Tibial nerve (tissue), 4 donors: ENCODE measurements at places on chromosomes 3 and 15. TPM values are rescaled to one million over a fixed set of nuclear protein-coding genes. Genes with fewer than 3 reads are reported as not detected.
A peak's percentile ranks its signal among the peaks of the same experiment; 100 is the strongest.

GRCh38 chr3:52986049-52986448 is 59.8 kb downstream of the SFMBT1 start:
- no peak for DNase-seq

The HTR3E gene
- total RNA-seq, result not detected

GRCh38 chr15:50873935-50874361 is 34.5 kb upstream of the AP4E1 start:
- no peak for DNase-seq

DNA sequence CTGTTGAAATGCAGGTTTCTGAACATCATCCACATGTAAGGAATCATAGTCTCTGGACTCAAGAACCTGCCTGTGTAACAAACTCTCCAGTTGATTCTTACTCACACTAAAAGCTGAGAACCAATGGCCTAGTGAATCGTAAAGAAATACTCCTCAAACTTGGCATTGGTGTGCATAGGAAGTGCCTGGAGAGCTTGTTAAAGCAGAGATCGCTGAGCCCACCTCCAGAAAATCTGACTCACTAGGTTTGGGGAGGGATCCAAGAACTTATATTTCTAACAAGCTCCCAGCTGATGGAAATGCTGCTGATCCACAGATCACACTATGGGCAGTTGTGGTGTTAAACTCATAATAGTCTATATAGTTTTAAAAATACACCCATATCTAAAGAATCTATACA is 55.8 kb upstream of the LMCD1 start:
- no peak for DNase-seq

The MEX3B gene
- total RNA-seq, result 0.30 TPM

DNA sequence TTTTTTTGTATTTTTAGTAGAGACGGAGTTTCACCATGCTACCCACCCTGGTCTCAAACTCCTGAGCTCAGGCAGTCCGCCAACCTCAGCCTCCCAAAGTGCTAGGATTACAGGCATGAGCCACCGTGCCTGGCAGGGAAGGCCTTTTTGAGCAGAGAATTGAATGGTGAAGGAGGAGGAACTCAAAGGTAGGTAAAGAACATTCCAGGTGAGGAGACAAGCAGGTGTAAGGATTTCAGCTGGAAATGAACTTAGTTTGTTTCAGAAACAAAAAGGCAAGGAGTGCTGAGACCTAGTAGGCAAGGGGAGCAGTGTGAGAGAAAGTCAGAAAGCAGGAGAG is 2.5 kb downstream of the TICRR start:
- DNase-seq, result no peak

- no peak for DNase-seq
Observed at GRCh38 chr3:12194669-12195161, 36.0 kb upstream of the TIMP4 start.

The HAUS2 gene
- total RNA-seq, result 26.2 TPM

The CPNE9 gene
- total RNA-seq, result not detected

DNA sequence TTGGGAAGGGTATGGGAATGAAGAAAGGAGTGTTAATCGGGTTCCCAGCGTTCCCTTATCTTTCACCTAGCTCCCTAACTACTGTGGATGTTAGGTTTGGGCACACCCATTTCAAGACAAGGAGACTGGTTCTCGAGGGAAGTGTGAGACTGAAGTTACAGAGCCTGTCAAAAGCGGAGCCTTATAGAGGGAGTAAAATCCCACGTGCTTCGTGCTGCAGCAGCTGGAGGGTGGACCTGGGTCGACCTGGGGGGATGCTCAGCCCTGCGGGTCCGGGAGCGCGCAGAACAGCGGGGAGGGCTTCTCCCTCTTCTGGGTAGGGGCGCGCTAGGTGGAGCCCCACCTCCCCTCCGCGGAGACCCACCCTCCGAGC is 314 bp upstream of the TMED3 start:
- DNase-seq, result no peak

GRCh38 chr3:50263478-50264382 is 5.2 kb upstream of the SEMA3B start:
- no peak for DNase-seq

The ACTL6A gene
- total RNA-seq, result 52.5 TPM

The BOC gene
- 27.6 TPM for total RNA-seq

GRCh38 chr3:122893754-122894668 is 99.1 kb downstream of the SLC49A4 start:
- no peak for DNase-seq

The OIP5 gene
- total RNA-seq, result 1.7 TPM

The TAGLN3 gene
- total RNA-seq, result not detected

The LARP6 gene
- total RNA-seq, result 53.7 TPM

- DNase-seq, result no peak
Observed at GRCh38 chr15:88487178-88487795, 19.8 kb downstream of the MRPS11 start.

- DNase-seq, result no peak
Observed at GRCh38 chr3:138474163-138474562, 39.7 kb downstream of the ESYT3 start.

- no peak for DNase-seq
Observed at GRCh38 chr3:44983484-44983941, 7.5 kb downstream of the EXOSC7 start.

DNA sequence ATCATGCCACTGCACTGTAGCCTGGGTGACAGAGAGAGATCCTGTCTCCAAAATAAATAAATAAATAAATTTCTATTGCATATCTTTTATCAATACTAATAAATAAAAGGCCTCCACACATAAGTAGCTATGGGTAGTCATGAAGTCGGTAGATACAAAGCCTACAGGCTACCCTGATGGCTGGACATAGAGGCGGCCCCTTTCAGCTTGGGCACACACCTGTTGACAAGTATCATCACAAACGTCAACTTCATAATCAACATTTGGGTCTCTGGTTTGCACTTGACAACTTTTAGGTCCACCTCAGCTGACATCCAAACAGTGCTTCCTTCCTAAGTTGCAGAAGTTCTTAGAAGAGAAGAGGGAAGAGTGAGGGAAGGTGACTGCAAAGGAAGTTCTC is 53.4 kb downstream of the ITGA11 start:
- DNase-seq, result no peak

The TF gene
- 6.8 TPM for total RNA-seq

- DNase-seq, result no peak
Observed at GRCh38 chr3:38264353-38264771, 1.2 kb upstream of the SLC22A13 start.

DNA sequence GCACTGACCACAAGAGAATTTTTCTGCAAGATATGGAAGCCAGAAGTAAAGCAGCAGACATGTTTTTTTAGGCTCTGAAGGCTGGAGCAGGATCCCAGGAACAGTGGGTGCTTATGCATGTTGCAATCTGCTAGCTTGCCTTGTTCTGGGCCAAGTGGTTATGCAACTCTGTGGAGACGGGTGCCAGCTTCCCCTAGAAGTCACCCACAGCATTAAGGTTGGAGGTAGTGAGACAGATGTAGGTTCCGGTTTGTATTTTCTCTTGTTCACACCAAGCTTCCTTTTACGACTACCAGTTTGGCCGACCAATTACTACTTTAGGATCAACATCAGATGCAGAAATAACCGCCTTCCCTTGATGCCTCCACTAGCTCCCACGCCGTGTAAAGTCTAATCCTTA is 11.1 kb downstream of the DPH3 start:
- peak; percentile 70 for DNase-seq

DNA sequence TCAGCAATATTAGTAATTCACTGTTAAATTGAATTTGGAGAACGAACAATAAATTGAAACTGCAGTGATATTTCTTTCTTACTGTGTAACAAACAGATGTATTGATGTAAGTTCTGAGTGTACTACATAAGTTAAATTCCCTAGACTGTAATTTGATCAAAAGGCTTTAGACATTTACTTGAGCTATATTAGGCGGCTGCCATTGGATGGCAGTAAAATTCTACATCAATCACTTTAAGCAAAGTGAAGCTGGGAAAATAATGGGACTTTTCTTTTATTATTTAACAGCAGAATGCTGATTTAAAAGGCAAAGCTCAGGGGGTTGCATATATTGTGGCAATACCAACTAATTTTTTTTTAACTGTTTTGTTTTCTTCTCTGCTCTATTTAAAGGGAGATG is 212.6 kb upstream of the PLSCR5 start:
- no peak for DNase-seq

DNA sequence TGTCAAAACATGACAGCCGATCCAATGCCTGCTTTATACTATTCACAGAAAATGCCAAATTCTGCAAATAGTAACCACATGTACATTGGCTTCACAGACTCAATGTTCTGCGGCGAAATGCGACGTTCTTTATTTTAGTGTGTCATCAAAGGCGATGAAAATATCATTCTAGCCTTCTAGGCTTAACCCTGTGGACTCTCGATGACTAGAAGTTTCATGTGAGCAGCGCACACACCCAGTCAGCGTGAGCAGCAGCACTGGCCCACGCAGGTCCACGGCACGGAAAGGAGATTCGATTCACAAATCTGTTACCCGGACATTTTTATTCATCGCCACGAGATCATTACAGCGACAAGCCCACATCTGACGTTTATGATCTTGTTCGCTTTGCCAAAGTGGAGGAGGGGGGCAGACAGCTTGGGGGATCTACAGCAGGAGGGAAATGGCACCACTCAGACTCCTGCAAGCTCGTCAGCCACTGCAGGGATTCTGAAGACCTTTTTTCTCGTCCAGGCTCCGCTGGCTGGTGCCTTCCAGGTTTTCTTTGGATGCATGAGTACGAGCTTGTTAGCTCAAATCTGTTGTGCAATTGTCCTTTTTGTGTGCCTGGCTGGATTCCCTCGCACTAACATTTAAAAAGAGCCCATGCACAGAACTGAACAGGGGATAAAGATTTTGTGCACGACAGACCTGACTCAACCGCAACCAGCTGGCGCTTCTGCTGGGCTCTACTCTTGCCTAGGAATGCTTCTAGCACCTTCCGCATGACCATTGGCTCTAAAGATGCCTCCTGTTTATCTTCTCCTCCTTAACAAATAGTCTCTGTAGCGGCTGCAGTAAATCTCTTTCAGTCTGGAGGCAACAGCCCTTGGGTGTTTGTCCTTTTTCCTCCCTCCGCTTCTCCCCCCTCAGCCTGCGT is 938.4 kb downstream of the MCTP2 start:
- DNase-seq, result peak; percentile 66

The AADAC gene
- total RNA-seq, result not detected

The P2RY12 gene
- total RNA-seq, result 9.2 TPM

- no peak for DNase-seq
Observed at GRCh38 chr3:127069814-127070440, 87.0 kb downstream of the PLXNA1 start.

DNA sequence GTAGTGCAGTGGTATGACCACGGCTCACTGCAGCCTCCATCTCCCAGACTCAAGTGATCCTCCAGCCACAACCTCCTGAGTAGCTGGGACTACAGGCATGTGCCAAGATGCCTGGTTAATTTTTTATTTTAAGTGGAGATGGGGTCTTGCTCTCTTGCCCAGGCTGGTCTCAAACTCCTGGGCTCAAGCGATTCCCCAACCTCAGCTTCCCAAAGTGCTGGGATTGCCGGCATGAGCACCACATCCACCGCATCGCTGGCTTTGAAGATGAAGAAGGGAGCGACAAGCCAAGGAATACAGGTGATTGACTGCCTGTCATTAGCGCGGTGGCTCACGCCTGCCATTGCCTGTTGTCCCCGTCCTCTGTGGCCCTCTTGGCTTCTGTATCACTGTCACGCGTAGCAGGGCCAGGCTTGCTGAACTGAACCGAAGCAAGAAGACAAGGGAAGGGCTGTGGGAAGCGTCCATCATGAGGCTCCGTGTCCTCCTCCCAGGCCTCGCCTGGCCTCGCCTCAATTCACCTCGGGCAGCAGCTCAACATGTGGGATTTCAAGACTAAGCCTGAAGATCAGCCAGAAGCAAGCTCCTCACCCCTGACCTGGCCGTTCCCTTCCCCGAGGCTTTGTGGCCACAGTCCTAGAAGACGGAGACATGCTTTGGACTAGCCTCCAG is 46.4 kb upstream of the TFRC start:
- no peak for DNase-seq

GRCh38 chr3:146969356-146969755 is 364.2 kb upstream of the PLSCR5 start:
- no peak for DNase-seq

DNA sequence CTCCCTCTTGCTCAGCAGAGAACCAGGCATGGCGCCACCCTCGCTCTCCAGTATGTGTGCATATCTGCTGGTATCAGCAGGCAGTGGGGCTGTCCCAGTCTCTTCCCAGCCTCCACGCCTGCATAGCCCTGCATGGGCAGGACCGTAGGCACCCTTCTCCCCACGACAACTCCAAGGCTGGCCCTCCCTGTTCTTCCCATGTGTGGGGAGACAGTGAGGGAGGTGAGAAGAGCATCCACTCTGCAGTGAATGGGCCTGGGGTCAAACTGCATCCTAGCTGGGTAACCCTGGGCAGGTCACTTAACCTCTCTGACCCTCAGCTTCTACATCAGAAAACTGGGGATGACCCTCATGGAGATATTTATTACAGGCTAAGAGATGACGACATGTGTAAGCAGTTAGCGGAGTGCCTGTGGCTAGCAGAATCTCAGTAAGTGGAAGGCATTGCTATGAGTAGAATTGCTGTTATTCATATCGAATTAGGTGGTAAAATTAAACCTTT is 13.3 kb upstream of the SSUH2 start:
- DNase-seq, result no peak

The RNF13 gene
- total RNA-seq, result 142 TPM

The DUOXA2 gene
- total RNA-seq, result not detected

The TYRO3 gene
- 28.5 TPM for total RNA-seq
